ENCODE measurements at places on chromosomes 5 and 9.

DNA sequence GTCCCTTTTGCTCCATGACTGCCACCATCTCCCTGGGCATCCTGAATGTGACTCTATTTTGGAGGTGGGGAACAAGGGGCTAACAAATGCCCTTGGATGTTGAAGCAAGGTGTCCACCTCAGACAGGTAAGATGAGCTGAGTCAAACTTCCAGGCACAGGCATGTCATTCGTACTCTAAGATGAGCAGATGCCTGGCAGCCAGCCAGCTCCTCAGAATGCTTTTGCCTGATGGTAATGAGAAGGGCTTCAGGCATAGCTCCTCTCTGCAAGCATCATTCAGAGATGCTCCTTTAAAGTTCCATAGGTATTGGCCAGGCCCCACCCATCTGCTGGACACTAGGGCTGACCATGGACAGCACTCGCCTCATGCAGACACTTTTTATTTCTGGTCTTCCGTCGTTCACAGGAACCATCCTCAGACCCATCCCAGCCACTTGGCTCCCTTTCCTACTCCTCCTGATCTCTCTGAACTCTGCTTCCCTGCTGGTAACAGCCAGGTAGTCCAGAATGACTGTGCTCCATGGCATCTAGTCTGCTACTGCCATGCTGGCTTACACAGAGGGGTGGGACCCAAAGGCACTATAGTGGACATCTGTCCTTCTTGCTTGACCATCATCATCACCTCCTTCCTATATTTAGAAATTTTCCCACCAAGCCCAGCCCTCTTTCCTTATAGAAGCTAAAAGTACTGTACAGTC lies 118.8 kb downstream of the GLIS3 start:
- DNase-seq: no peak

GRCh38 chr5:109307951-109308350 lies 101.8 kb downstream of the PJA2 start:
- no peak for DNase-seq

DNA sequence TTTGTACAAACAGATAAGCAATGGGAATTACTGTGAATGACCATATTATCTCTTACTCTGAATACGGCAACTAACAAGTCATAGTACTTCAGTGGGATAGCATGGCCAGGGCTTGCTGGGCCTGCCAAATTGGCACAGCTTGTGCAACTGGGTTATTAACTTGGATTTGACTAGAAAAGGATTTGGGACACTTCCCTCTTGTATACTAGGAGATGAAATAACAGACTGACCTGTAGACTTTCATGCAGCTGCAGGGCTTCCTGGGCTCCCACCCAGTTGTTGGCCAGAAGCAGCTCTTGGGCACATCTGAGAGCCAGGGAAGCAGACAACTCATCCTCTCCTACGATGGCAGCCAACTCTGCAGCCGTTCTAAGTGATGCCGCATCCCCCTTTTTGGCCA lies 39.8 kb downstream of the CNOT8 start:
- DNase-seq: no peak

DNA sequence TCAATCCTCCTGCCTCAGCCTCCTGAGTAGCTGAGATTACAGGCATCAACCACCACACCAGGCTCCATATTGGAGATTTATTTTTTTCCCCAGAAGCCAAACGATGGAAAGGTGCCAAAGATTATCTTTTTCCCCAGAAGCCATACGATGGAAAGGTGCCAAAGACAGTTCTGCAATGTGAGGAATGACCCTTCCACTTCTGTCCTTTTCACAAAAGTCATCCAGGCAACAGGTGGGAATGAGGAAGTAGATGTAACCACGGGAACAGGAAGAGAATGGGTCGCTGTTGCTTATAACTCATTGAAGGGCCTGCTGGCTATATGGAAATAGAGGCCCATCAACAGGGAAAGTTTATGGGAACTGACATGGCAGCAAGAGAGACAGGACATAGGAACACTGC lies 233.7 kb upstream of the MSX2 start:
- DNase-seq: no peak

- DNase-seq: no peak
These were observed 51.9 kb downstream of the SEC61B start for GRCh38 chr9:99274016-99274415.

DNA sequence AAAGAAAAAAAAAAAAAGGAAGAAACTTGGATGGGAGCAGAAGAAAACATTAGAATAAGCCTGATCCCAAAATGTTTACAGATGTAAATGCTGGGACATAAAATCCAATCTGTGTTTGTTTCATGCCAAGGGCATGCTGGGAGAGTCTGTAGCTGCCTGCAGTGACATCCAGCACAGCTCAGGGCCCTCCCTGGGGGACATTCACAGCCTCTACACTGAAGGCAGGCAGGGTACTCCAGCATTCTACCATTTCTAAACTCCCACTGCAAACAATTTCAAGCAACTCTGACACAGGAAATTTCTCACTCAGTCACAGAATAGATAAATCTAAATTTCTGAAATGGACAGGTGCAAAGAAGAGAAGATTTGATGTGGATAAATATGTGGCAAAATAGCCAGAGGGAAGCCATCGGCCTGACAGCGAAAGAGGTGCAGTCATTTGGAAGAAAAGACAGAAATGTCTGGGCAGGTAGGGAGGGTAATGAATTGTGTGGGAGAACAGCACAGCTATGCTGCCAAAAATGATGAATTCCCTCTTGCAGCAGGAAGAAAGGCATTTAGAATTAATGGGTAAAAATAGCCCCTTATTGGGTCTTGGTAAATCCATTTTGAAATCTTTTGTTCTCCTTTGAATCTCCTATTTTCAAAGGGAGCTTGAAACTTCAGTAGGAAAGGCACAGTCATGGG lies 199.4 kb downstream of the MED10 start:
- DNase-seq: no peak

DNA sequence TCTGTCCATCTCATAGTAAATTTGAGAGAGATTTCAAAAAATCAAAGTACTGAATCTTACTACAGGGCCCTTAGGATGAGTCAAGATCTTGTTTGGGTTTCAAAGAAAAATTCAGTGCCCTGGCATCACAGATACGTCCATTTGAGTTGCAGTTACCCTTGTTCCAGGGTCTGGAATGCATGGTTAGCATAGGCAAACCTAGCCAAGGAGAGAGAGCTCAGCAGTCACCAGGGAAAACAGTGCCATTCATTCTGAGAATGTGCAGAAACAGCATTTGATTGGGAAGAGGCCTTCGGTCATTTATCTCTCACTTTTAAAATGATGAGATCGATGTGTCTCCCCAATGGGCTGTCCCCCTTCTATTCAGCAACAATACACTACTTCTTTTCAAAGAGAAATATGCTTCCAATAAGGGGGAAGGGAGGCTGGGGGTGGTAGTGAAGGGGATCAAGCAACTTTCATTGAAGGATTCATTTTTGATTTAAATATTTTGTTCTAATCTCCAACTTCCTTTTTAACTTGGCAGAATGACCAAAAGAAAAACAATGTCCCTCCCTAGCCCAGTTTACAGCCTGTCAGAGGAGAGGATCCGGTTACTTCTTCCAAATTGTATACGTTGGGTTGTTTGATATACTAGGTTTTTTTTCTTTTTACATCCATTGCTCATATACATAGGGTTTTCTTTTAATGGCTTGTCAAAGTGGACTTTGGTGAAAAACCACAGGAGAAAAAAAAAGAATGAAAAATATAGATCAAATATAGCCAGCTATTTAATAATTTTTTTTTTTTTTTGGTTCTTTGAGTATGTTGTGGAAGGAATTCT lies 491.1 kb downstream of the CCDC171 start:
- DNase-seq: no peak

- DNase-seq: no peak
These were observed 17.4 kb downstream of the ANKS6 start for GRCh38 chr9:98778711-98779530.

- no peak for DNase-seq
These were observed 263.5 kb downstream of the CWC27 start for GRCh38 chr5:65032250-65032649.

GRCh38 chr5:57406641-57407040 lies 76.0 kb downstream of the ACTBL2 start:
- DNase-seq: no peak

GRCh38 chr5:122501089-122501435 lies 189.0 kb downstream of the SNCAIP start:
- DNase-seq: no peak

DNA sequence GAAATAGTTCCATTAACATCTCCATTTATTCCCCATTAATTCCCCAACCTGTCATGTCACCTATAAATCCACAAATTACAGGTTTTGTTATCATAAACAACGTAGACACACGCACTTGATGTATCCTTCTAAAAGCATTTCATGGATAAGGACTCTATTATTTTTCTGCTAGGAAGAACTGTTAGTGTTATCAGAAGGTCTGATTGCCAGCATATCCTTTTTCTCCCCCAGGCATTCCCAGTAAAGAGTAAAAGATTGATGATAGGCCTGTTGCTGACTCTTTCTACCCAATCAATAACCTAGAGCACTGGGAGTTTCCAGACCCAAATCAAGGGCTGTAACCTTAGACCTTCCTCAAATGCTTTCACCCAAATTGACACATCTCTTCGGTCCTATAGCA lies 60.8 kb downstream of the RFK start:
- no peak for DNase-seq

GRCh38 chr5:61878471-61878870 lies 427.5 kb upstream of the KIF2A start:
- DNase-seq: no peak

DNA sequence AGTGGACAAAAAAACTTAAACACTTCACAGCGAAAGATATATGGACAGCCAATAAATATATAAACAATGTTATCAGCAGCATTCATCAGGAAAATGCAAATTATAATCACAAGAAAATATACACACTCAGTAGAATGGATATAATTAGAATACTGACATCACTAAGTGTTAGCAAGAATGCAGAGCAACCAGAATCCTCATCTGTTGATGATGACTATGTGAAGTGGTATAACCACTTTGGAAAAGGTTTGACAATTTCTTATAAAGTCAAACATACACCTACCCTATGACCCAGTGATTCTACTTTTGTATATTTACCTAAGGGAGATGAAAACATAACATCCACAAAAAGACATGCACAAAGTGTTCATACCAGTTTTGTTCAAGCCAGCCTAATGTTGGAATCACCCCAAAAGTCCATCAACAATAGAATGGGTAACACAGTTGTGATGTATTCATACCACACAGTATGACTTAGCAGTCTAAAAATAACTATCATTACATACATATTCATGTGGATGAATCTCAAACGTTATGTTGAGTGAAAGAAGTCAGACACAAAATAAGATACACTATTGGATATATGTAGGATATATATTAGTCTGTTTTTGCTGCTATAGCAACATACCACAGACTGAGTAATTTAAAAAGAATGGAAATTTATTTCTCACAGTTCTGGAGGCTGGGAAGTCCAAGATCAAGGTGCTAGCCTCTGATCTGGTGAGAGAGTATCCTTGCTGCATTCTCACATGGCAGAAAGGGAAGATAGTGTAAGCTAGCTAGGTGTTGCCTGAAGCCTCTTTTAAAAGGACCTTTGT lies 148.8 kb upstream of the ADAMTSL1 start:
- no peak for DNase-seq
